MV-4-11 (cell line): ENCODE measurements at places on chromosomes 2 and 18.

DNA sequence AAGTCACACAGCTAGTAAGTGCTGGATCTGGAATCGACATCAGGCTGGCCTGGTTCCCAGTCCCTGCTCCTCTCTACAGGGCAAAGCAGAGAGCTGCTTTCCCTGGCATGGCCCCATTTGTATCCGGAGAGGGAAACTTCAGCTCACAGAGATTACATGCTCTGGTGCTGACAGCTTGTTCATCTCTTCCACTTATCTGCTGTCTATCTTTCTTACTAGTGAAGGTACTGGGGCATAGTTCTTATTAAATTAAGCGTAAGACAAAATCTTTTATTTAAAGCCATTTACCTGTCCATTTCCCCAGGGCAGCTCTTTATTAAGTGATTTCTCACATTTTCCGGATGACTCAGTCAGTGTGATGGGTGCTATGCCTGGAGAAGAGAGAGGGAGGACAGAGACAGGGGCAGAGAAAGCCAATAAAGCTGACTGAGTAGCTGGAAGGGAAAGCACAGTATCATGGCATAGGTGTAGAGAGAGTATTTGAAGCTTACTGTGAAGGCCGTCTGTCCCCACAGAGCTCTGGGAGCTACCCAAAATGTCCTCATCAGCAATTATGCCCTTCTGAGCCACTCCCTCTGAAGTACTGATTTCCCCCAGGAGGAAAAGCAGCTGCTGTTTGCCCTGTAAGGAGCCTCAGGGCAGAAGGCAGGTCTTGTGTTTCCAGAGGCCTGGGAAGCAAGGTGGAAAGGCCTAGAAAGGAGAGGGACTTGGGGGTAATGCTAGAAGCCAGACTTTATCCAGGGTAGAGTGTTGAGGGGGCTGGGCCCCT, 44.1 kb upstream of the EPAS1 start:
- no peak for DNase-seq

DNA sequence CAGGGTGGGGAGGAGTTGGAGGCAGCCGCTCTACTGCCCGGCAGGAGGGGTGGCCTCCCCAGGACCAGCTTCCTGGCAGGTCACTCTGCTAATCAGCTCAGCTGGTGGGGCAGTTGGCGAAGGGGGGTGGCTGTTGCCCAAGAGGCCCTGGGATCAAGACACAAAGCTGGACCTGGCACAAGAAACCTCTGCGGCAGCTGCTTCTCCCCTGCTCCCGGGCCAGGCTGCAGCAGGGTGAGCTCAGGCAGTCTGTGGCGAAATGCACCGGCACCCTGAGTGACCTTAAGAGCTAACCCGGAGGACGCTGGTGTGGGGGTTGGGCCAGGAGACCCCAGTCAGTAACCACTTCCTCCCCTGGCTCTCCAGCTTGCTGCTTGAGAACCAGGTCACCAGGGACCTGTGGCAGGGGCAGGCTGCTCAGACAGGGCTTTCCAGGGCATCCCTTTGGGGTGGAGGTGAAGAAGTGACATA, 31.1 kb downstream of the TOGARAM2 start:
- DNase-seq, result peak; percentile 86

GRCh38 chr2:175884697-175885393, 117.2 kb downstream of the LNPK start:
- no peak for DNase-seq

DNA sequence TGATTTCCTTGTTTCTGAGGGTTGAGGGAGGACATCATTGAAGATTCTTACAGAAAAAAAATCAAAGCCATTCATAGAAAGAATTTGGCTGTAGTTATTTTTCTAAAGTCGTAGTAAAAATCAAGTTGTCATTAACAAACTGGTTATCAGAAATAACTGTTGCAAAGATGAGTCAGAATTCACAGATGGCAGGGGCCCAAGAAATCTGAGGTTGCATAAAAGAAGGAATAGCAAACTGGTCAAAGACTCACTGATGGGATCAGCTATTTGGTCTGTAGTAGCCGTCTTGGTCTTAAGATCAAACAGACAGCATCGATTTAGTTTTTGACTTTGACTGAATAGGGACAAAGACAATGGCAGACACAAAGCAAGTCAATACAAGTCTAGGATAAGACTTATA, 334.3 kb downstream of the FIGN start:
- DNase-seq, result no peak

DNA sequence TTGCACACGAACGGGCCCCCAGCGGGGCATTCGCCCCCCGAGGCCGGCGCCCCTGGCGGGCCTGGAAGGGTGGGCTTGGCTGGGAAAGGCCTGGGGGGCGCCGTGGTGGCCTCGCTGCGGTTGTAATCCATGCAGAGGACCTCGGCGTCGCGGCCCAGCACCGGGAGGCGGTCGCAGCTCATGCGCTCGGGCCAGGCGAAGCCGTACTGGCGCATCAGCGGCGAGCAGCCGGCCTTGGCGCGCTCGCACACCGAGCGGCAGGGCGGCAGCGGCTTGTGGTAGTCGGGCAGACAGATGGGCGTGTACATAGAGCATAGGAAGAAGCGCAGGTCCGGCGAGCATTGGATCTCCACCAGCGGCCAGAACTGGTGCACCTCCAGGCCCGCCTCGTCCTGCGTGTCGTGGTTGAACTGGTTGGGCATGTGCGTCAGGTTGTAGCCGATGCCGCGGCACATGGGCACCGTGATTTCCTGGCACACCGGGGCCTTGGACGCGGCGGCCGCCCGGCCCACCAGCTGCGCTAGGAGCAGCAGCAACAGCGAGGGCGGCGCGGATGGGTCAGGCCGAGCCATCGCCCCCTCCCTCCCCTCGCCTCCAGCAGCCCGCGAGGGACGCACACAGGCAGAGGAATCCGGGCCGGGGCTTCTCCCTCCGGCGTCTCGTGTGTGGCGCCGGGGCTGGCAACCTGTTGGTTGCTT, 1.4 kb downstream of the FZD5 start:
- DNase-seq, result no peak

- no peak for DNase-seq
Measured at GRCh38 chr2:217611626-217612127, 391.1 kb downstream of the TNS1 start.
